ENCODE measurements at places on chromosomes 7 and 10. TPM values are rescaled to one million over a fixed set of nuclear protein-coding genes. Genes with fewer than 3 reads are reported as not detected.

The DNAH11 gene
- total RNA-seq: 10.0 TPM

The MUC3A gene
- not detected for total RNA-seq

The GPR26 gene
- total RNA-seq: under 0.01 TPM

DNA sequence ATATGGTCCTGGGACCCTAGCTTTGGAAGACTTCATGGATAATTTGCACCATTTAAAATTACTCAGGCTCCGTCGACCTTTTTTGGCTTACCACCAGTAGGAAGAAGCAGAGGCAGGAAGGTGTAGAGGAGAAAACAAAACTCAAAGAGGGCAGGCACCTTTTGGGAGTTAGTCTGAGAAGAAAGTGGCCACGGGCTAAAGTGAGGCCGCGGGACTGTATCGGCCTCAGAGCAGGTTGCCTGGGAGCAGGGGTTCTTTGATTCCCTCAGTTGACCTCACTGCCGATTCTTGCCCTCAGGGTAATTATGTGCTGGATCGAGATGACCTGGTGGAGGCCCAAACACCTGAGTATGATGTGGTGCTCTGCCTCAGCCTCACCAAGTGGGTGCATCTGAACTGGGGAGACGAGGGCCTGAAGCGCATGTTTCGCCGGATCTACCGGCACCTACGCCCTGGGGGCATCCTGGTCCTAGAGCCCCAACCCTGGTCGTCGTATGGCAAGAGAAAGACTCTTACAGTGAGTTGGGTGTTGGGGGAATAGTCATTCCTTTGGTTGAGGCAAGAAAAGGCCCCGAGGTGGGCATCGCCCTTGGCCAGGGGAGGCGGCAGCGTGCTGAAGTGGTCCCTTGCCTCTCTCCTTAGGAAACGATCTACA lies 3.1 kb downstream of the MEPCE start:
- no peak for DNase-seq

The MAGI2 gene
- total RNA-seq: 1.4 TPM

DNA sequence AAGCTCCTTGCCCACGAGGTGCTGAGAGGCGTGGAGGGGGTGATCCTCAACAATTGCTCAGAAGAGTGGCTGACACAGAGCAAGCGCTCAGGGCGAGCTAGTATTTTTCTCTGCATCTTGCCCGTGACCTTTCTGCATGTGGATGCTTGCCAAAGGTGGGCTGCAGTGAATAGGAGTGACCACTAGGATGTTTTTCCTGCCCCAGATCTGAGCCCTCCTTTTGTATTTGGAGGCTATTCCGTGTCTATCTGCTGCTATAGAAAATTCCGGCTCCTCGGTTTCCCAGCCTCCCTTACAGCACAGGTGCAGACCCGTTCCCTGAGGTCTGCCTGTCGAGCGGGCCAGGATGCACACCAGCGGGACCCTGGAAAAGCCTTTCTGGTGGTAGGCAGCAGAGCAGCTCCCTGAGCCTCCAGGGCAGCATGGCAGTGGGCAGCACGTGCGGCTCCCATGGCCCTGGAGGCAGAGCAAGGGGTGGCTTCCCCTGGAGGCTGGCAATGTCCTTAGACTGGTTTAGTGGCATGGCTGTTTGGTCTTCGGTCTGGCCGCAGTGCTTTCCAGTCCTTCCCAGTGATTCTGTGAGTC lies 145.1 kb upstream of the PCBD1 start:
- DNase-seq: no peak

DNA sequence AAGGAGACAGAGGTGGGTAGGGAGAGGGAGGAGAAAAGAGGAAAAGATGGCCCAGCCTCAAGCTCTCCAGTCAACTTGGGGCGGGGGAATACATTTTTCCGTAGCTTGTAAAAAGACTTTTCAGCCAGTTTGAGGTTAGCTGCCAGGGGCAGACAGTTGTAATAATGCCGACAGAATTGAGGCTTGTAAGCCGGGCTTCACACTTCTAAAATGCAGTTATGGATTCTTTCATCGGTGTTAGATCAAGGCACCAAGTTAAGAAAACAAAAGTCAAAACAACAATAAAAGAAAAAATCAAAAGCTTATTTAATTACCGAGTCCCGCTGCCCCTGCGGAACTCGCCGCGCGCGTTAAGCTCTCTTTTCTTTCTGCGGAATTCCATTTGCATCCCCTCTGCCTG lies 448 bp upstream of the EVX1 start:
- DNase-seq: no peak

- DNase-seq: no peak
Measured at GRCh38 chr7:55946545-55946944, 5.1 kb upstream of the MRPS17 start.

DNA sequence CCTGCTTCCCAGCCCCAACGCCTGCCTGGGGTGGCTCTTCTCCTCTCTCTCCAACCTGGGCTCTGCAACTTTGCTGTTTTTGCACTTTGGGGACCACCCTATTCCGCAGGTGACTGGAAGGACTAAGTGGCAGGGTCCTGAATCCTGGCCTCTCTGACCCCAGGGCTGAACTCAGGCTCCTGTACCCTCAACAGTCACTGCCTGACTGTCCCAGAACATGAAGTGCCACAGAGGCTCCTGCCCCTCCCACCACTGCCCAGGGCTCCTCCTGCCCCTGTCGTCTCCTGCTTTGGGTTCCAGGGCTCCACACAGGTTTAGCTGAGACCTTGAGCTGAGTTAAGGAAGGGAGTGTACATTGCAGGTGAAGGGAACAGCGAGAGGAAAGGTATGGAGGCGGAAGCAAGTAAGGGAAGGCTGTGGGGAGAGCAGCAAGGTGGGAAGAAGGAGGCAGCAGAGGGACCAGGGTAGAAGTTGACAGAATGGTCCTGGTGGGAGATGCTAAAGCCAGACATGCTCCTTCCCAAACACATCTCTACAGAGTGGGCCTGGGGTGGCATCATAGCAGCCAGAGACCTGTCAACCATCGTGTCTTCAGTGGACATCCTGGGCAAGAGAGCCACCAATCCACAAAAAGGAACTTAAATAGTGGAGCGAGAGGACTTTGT lies 5.7 kb upstream of the GRID1 start:
- no peak for DNase-seq

All from RPMI7951 (cell line).